ENCODE measurements at places on chromosomes 12 and 14.

DNA sequence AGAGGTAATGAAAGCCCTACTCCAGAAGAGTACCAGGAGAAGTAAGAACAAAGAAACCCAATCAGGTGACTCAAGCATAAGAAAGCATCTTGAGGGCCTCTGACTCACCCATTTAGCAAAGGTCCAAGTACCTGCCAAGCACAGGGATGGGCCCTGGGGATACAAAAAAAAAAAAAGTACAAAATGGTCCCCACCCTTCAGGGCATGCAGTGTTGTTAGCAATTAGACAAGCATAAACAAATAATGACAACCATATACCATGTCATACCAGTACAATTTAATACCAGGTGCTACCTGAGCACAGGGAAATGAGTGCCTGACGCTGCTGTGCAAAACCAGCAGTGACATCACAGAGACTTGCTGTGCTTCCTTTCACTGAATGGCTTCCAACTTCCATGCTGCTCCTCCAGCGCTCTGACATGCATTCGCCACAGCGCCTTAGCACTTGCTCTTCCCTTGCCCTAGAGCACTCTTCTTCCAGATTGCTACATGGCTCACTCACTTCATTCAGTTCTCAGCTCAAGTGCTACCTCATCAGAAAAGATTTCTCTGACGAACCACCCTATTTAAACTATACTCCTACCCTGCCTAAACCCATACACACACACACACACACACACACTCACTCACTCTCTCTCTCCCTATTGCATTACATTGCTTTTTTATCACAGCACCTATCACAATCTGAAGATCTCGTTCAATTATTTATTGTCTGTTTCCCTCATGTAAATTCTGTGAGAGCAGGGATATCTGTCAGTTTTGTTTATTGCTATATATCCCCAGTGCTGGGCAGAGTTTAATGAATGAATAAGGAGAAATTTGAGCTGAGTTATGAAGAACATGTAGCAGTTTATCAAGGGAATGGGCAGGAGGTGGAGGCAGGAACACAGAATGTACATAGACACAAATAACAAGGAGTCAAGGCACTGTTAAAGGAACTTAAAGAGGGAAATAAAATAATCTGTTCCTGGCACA, 12.9 kb upstream of the EPS8 start:
- no peak for DNase-seq

GRCh38 chr12:84362552-84362897, 550.1 kb downstream of the SLC6A15 start:
- DNase-seq, result no peak

- no peak for DNase-seq
Observed at GRCh38 chr14:60508707-60509437, at the start of gene SIX6. SIX6 (plus strand) TSS chr14:60509146; CDS start chr14:60509399, 253 bp downstream.

DNA sequence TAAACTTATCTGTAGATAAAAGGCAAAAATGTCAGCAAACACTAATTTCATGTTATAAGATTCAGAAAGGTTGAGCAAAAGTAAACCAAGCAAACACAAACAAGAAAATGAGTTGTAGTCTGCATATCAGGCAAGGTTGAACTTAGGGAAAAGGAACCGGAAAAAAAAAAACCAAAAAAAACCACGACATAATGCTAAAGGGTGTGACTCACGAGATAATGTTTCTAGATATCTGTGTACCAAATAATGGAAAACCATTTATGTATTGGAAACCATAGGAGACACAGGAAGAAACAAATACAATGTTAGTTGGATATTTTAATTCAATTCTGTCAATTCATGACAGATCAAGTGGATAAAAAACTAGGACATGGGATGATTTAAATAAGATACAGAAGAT, 60.5 kb downstream of the GPATCH2L start:
- no peak for DNase-seq

DNA sequence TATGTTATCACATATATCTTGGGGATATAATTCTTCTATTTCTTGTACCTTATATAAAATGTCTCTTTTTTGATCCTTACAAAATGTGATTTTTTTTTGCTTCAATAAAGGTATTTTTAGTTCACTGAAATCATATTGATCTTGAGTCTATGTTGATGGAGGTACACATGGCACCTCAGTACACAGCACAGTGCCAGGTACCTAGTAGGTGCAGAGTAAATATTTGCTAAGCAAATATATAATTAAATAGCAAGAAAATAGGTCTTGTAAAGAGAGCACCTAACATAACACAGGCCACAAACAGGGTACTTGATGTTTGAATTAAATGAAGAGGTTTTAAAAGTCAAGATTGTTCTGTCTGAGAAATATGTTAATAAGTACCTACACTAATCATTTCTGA, 69.7 kb downstream of the CIT start:
- no peak for DNase-seq

- DNase-seq, result no peak
Observed at GRCh38 chr14:95335071-95335470, 15.4 kb upstream of the CLMN start.

- DNase-seq, result no peak
Observed at GRCh38 chr12:124115976-124116690, 143.1 kb downstream of the ZNF664 start.

DNA sequence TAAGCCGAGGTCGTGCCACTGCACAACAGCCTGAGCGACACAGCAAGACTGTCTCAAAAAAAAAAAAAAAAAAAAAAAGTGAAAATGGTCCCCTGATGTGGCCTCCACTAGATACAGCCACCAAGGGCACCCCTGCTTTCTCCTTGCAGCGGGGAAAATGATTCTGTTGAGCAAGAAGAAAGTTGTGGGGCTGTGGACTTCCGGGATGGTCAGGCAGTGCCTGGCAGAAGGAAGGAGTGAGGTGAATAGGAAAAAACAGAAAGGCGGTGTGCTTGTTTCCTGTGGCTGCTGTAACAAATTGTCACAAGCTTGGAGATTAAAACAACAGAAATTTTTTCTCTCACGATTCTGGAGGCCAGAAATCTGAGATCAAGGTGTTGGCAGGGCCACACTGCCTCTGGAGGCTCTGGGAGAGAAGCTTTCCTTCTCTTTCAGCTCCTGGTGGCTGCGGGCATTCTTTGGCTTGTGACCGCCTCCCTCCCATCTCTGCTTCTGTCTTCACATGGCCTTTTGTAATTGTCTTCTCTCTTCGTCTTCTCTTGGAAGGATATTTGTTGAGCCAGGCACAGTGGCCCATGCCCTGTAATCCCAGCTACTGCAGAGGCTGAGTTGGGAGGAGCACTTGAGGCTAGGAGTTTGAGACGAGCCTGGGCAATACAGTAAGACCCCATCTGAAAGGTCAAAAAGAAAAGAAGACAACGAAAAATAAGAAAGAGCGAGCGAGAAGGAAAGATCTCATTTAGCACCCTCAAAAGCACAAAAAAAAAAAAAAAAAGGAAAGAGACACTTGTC, 116.6 kb upstream of the MED13L start:
- DNase-seq, result no peak

GRCh38 chr14:78448164-78449094, 278.3 kb downstream of the NRXN3 start:
- peak; percentile 13 for DNase-seq

- DNase-seq, result no peak
Observed at GRCh38 chr12:115233891-115234543, 550.0 kb upstream of the TBX3 start.

DNA sequence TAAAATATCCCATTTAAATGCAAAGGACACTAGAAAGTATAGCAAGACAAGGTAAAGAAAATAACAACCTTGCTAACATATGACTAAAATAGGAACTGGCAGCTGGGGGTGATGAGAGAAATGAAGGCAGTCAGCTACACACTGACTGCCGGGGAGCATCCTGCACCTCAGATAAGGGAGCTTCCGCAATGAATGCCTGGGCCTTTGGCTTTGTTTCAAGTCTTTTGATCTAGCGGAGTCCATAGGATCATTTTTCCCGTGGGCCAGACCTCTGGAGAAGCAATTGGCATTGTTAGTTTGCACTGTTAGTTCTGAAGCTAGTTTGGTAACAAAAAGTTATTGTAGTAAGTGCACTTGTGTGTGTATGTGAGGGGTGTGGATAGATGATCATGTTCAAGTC, 639.9 kb downstream of the DIO2 start:
- DNase-seq, result no peak

DNA sequence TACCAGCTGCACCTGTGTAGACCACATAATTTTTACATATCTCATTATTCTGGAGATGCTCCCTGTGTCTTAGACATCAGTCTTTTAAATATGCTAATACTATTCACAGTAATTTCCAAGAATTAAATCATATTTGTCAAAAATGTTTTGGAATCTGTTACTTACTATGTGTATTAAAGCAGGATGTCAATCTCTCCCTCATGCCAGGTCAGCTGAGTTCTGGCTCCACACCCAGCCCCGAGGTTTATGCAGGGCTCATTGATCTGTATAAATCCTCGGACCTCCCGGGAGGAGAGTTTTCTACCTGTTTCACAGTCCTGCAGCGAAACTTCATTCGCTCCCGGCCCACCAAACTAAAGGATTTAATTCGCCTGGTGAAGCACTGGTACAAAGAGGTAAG, 27.9 kb downstream of the OAS2 start:
- DNase-seq, result no peak

- DNase-seq, result no peak
Observed at GRCh38 chr14:101006008-101006407, 102.5 kb upstream of the RTL1 start.

DNA sequence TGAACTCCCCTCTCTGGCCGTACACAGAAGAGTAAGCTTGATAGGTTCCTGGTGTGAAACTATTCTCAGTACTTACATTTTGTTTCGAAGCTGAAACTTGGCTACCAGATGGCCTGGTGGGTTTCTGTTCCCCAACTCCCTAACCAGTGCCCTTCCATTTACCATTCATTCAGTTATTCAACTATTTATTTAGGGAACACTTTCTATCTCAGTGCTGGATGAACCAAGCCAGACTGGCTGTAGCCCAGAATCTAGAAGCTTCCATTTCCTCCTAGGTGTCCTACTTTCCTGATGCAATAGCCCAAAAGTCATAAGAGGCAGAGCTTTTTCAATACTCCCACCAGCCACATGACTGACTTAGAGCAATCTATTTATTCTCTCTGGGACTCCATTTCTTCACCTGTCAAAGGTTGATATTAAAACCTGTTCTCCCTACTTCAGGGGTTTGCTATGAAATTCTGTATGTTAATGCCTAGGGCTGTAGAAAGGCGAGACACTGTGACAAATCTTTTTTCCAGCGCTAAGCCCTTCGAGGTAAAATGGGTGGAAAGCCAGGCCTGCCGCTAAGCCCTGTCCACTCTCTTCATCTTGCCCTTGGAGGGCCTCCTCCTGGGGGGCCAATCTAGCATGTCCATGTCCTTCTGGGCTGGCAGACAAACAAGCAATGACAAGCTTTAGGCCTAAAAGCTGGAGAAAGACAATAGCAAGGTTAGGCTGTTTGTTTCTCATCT, 8.1 kb upstream of the IRF2BPL start:
- DNase-seq, result no peak

- DNase-seq, result no peak
Observed at GRCh38 chr12:84585776-84586395, 326.7 kb downstream of the SLC6A15 start.

GRCh38 chr14:75126121-75126544, 715 bp downstream of the NEK9 start:
- no peak for DNase-seq
